Activated CD8-positive, alpha-beta T cell treated with anti-CD3 and anti-CD28 coated beads for 36 hours (primary cell): ENCODE measurements at places on chromosomes 4 and X. TPM values are rescaled to one million over a fixed set of nuclear protein-coding genes. Genes with fewer than 3 reads are reported as not detected.

- no peak overlapping the region for H3K27ac ChIP-seq
- peaks cover 1% of the 10 kb centered on the region for H3K36me3 ChIP-seq
- H3K4me1 ChIP-seq: peaks cover 34% of the 10 kb centered on the region
- no peak for DNase-seq
- no peak overlapping the region for H3K4me3 ChIP-seq
- no peaks in the 10 kb centered on the region for H3K27me3 ChIP-seq
Observed at GRCh38 chrX:30875957-30876356, 13.1 kb downstream of the TAB3 start.

DNA sequence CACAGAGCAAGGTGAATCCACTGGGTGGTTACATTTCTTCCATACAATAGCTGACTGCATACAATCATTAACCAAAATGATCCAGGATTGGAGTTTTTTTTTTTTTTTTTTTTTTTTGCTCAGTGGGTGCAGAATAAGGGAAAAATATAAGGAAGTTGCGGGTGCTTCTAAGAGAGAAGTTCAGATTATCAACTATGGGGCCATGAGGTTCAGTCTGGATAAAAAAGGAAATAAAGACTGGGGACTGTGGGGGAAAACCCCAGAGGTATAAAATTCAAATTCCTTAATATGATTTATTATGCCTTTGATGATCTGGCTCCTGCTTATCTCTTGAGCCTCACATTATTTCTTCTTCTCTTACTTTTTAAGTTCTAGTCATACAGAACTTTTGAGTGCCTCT lies 5.9 kb upstream of the EIF1AX start:
- H3K27ac ChIP-seq: no peak overlapping the region
- H3K4me3 ChIP-seq: no peak overlapping the region
- H3K36me3 ChIP-seq: peaks cover 20% of the 10 kb centered on the region

GRCh38 chrX:7294483-7294882 lies 146.5 kb upstream of the PUDP start:
- no peaks in the 10 kb centered on the region for H3K27me3 ChIP-seq
- no peaks in the 10 kb centered on the region for H3K36me3 ChIP-seq
- no peak for DNase-seq
- no peaks in the 10 kb centered on the region for H3K4me1 ChIP-seq
- H3K27ac ChIP-seq: no peak overlapping the region
- H3K4me3 ChIP-seq: no peak overlapping the region

GRCh38 chr4:168879188-168879587 lies 130.9 kb downstream of the CBR4 start:
- no peak overlapping the region for H3K27ac ChIP-seq
- H3K36me3 ChIP-seq: no peaks in the 10 kb centered on the region
- DNase-seq: no peak
- no peak overlapping the region for H3K4me3 ChIP-seq
- H3K27me3 ChIP-seq: peaks cover 43% of the 10 kb centered on the region

DNA sequence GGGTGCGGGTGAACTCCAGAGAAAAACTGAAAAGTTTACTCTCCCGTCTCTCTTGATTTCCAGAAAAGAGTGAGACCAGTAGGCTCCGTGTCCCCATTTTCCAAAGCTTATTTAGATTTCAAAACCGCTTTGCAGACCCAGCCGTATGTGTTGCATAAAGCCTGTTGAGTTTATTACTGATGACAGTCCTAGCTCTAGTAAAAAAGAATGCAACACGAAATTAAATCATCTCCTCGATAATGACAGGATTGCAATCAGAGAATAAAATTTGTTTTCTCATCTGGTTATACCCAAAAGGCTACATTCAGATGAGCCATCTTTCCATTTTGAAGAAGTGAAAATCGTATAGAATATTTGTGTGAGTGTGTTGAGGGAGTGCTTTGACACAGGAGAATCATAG lies 16.1 kb upstream of the VCX3A start:
- H3K27ac ChIP-seq: no peak overlapping the region
- no peaks in the 10 kb centered on the region for H3K4me1 ChIP-seq
- no peaks in the 10 kb centered on the region for H3K36me3 ChIP-seq
- DNase-seq: no peak
- H3K27me3 ChIP-seq: no peaks in the 10 kb centered on the region
- no peak overlapping the region for H3K4me3 ChIP-seq

GRCh38 chr4:170748975-170749374 lies 659.2 kb upstream of the AADAT start:
- no peak overlapping the region for H3K27ac ChIP-seq
- H3K36me3 ChIP-seq: no peaks in the 10 kb centered on the region
- DNase-seq: no peak
- no peaks in the 10 kb centered on the region for H3K27me3 ChIP-seq

DNA sequence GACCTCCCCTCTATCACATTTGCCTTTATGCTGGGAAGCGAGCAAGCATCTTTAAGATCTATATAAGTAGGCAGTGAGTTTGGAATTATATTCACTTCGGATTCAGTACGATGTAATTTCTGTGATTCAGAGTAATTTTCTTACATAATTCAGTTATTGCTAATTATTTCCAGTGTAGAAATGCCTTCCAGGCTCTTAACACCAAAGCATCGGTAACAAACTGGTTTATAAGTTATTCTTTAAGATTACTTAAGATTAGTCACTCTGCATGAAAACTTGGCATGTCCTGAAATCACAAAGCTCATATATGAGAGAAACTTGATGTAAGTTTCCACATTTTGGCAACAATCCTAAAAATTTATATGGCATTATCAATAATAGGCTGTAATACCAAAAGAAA lies 120.8 kb downstream of the ADAMTS3 start:
- no peak for DNase-seq
- H3K27ac ChIP-seq: no peak overlapping the region
- H3K4me1 ChIP-seq: no peaks in the 10 kb centered on the region
- no peaks in the 10 kb centered on the region for H3K36me3 ChIP-seq
- H3K27me3 ChIP-seq: no peaks in the 10 kb centered on the region
- H3K4me3 ChIP-seq: no peak overlapping the region

DNA sequence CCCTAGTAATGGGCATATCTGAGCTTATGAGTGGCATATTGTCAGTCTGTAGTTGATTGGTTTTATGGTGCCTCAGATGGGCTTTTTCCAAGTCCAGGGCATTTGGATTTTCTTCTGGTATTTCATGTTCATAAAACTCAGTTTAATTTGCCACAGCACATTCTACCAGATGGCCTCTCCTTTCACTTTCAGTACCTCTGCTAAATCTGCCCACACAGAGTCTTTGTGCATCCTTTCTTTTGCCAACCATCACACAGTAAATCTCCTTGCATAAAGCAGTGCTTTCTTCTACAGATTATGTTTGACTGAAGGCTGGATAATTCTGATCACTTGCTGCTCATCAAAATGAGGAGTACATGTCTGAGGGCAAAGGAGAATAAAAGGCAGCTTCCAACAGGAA lies 98.2 kb downstream of the HS6ST2 start:
- no peak for DNase-seq
- no peak overlapping the region for H3K27ac ChIP-seq
- no peak overlapping the region for H3K4me3 ChIP-seq
- H3K4me1 ChIP-seq: peaks cover 12% of the 10 kb centered on the region

GRCh38 chrX:24963823-24964222 lies 51.9 kb downstream of the ARX start:
- no peaks in the 10 kb centered on the region for H3K4me1 ChIP-seq
- no peak overlapping the region for H3K27ac ChIP-seq
- no peak for DNase-seq
- no peak overlapping the region for H3K4me3 ChIP-seq
- no peaks in the 10 kb centered on the region for H3K27me3 ChIP-seq

Gene GAB3
- total RNA-seq: 3.9 TPM

GRCh38 chr4:102620697-102621497 lies 119.7 kb downstream of the NFKB1 start:
- DNase-seq: peak; percentile 31
- no peaks in the 10 kb centered on the region for H3K27me3 ChIP-seq
- H3K36me3 ChIP-seq: peaks cover 26% of the 10 kb centered on the region
- no peak overlapping the region for H3K27ac ChIP-seq

Gene GPR50
- not detected for total RNA-seq

DNA sequence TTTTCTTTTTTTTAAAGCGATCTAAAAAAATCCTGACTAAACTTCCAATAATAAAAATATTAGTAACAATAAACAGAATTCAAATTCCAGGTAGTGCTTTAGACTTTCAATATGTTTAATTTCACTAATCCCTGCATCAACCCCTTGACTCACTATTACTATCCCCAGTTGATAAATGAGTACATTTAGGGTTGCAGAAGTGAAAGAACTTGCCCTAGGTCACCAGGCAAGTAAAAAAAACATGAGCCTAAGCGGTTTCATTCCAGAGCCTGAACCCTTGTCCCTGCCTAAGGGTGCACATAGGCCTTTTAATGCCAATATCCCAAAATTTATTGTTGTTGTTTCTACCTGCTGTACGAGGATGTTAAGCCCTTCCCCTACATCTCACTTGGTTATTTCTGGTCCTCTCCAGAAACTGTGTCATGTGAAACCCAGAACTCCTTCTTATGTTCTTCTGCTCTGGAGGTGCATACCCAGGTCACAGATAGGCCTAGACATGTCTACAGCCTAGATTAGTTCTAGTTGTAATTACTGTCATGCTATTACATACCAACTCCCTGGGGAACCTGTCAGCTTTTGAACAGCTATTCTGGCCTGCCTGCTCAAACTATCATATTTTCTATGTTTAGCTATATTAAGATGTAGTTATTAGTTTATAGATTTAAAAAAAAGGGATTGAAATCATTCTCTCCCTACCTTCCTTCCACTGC lies 244.5 kb upstream of the PITX2 start:
- no peak overlapping the region for H3K4me3 ChIP-seq
- H3K27ac ChIP-seq: no peak overlapping the region

DNA sequence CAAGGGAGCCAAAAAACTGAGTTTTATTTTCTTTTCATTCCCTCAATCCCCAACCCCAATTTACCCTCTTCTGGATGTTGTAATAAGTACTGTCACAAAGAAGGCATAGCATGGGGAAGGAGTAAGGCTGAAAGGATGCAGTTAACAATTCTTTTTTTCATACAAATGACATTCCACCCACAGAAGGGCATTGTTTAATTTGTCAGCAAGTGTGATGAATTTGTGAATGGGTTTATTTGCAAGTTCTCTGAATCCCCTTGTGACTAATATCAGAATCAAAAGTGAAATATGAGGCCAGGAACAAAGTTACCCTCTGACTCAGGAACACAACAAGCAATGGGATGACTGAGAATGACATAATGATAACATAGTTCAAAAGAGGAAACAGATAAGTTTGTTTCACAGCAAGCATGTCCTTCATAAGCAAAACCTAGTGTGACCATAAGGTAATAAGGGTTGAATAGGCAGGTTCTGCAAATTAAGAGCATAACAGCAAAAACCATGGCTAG lies 2.1 kb downstream of the GEMIN8 start:
- no peaks in the 10 kb centered on the region for H3K27me3 ChIP-seq
- peak overlapping the region; percentile 97 for H3K27ac ChIP-seq
- DNase-seq: no peak
- H3K36me3 ChIP-seq: no peaks in the 10 kb centered on the region
- peak overlapping the region; percentile 88 for H3K4me3 ChIP-seq
- H3K4me1 ChIP-seq: peaks cover 27% of the 10 kb centered on the region

DNA sequence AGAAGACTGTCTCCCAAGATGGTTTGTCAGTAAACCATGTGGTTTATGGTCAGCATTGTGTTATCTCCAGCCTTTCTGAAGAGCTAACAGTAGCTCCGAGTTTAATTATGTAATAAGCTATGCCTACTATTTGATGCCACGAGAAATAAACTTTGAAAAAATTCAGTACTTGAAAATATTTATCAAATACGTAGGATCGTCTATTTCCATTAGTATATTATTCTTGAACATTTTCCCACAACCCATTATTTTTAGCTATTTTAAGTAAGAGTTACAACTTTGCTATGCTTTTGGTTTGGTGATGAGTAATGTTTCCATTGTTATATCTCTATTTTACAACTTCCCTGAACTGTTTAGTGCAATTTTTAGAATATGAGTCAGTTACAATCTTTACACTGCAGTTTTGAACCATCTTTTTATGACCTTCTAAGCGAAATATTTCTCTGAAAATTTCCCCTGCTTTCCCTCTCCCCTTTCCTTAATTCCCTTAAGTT lies 44.5 kb upstream of the TRIM2 start:
- H3K36me3 ChIP-seq: no peaks in the 10 kb centered on the region
- H3K4me3 ChIP-seq: no peak overlapping the region
- DNase-seq: no peak
- peak overlapping the region; percentile 53 for H3K27ac ChIP-seq

GRCh38 chr4:82989575-82990429 lies 20.8 kb downstream of the LIN54 start:
- peaks cover 16% of the 10 kb centered on the region for H3K36me3 ChIP-seq
- H3K27me3 ChIP-seq: no peaks in the 10 kb centered on the region
- DNase-seq: peak; percentile 39

GRCh38 chr4:82367438-82368097 lies 6.2 kb downstream of the HNRNPD start:
- H3K36me3 ChIP-seq: peaks cover 85% of the 10 kb centered on the region
- peak overlapping the region; percentile 31 for H3K4me3 ChIP-seq
- H3K27me3 ChIP-seq: no peaks in the 10 kb centered on the region
- H3K27ac ChIP-seq: peak overlapping the region; percentile 56
- no peak for DNase-seq

DNA sequence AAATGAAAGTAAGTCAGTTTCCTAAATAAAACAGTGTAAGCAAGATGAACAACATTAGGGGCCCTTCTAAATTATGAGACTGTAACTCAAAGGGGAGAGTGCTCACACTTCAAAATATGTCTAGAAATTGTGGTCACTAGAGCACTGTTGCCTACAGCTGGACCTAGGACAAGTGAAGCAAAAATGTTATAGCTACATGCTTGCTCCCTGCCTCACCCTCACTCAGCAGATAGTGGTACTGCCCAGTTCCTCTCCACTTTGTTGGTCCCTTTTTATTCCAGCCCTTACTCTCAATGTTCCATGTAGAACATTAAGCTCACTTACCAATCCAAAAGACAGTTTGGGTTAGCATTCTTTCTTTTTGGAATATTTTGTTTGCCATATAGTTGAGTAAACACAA lies 147.3 kb downstream of the GRIA3 start:
- no peak overlapping the region for H3K27ac ChIP-seq
- H3K27me3 ChIP-seq: no peaks in the 10 kb centered on the region
- no peaks in the 10 kb centered on the region for H3K36me3 ChIP-seq
- H3K4me3 ChIP-seq: no peak overlapping the region
- no peaks in the 10 kb centered on the region for H3K4me1 ChIP-seq

GRCh38 chrX:46407753-46408130 lies 137.5 kb downstream of the ZNF674 start:
- H3K27me3 ChIP-seq: no peaks in the 10 kb centered on the region
- H3K27ac ChIP-seq: no peak overlapping the region
- no peaks in the 10 kb centered on the region for H3K4me1 ChIP-seq
- no peak for DNase-seq
- no peaks in the 10 kb centered on the region for H3K36me3 ChIP-seq
